ENCODE measurements at places on chromosomes 6 and 20.

- no peak for DNase-seq
These were observed 137.0 kb downstream of the FOXA2 start for GRCh38 chr20:22447447-22447778.

GRCh38 chr6:3593161-3593560 is 136.3 kb upstream of the SLC22A23 start:
- no peak for DNase-seq

- no peak for DNase-seq
These were observed 1158.7 kb upstream of the EYS start for GRCh38 chr6:66865771-66866170.

DNA sequence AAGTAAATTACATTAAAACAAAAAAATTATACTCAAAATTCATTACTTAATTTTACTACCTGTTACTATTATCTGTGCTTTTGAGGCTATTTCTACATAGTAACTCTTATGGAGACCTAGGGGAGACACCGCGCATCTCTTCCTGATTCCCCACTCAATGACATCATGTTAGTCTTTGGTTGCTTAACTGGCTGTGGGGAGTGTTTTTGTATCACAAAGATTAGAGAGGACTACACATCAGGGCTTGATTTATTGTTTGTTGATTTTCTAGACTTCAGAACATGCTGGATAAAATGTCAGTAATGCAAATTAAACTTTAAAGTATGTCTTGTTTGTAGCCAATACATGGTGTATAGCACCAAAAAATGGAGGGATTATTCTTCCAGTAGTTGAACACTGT is 26.0 kb downstream of the SLC2A10 start:
- DNase-seq, result no peak

GRCh38 chr6:56551409-56552120 is 91.1 kb downstream of the DST start:
- DNase-seq, result no peak

GRCh38 chr6:132814716-132815570 is 574 bp downstream of the RPS12 start:
- no peak for DNase-seq

GRCh38 chr6:151876122-151876521 is 68.6 kb downstream of the ESR1 start:
- DNase-seq, result no peak

DNA sequence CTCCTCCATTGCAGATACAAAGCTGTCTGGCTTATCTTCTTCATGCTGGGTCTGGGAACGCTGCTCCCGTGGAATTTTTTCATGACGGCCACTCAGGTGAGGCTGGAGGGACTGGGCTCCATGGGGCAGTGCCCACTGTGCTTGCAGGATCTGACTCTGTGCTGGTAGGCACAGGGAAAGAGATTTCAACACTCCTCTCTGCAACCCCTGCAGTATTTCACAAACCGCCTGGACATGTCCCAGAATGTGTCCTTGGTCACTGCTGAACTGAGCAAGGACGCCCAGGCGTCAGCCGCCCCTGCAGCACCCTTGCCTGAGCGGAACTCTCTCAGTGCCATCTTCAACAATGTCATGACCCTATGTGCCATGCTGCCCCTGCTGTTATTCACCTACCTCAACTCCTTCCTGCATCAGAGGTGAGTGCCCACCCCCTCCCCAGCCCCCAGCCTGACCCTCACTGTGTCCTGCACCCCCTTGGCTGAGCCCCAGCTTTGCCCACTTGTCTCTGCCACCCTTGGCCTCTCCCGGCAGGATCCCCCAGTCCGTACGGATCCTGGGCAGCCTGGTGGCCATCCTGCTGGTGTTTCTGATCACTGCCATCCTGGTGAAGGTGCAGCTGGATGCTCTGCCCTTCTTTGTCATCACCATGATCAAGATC is 6.1 kb downstream of the SLC29A1 start:
- DNase-seq, result no peak

DNA sequence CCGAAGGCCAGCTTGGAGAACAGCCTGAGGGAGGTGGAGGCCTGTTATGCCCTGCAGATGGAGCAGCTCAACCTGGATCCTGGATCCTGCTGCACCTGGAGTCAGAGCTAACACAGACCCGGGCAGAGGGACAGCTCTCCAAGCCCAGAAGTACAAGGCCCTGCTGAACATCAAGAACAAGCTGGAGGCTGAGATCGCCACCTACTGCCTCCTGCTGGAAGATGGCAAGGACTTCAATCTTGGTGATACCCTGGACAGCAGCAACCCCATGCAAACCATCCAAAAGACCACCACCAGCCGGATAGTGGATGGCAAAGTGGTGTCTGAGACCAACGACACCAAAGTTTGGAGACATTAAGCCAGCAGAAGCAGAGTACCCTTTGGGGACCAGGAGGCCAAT is 223.5 kb upstream of the ID4 start:
- no peak for DNase-seq

DNA sequence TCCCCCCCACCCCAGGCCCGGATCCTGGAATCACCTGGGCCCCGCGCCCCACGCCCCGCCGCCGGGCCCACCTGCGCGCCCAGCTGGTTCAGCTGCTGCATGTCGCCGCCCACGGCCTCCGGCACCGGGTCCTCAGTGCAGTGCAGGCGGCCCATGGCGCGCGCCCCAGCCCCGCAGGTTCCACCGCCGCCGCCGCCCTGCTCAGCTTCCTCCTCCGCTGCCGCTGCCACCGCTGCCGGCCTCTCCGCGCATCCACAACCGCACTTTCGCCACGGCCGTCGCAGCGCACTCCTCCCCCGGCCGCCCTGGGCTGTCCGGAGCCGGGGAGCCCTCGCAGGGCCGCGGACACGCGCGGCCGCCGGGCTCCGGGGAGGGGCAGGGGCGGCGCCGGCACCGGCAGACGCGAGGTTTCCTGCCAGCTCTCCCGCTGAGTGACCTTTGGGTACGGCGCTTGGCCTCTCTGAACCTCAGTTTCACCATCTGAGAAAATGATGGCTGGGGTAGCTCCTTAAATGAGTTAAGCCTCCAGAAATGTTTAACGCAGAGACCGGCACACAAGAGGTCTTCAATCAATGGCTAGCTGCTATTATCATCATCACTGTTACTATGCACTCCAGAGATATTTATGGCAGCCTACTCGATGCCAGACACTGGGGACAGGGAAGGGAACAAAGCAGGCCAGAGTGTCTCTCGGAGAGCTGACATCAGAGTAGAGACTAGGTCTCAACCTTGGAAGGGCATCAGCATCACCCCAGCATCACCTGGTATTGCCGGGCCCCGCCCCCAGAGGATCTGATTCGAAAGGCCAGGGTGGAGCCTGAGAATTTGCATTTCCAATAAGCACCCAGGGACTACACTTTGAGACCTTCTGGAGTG is at the start of gene COMMD7:
COMMD7 (minus strand) TSS at position 231 of the 876 bp plus-strand sequence; CDS start at position 155, 76 bp downstream.
- DNase-seq, result no peak

DNA sequence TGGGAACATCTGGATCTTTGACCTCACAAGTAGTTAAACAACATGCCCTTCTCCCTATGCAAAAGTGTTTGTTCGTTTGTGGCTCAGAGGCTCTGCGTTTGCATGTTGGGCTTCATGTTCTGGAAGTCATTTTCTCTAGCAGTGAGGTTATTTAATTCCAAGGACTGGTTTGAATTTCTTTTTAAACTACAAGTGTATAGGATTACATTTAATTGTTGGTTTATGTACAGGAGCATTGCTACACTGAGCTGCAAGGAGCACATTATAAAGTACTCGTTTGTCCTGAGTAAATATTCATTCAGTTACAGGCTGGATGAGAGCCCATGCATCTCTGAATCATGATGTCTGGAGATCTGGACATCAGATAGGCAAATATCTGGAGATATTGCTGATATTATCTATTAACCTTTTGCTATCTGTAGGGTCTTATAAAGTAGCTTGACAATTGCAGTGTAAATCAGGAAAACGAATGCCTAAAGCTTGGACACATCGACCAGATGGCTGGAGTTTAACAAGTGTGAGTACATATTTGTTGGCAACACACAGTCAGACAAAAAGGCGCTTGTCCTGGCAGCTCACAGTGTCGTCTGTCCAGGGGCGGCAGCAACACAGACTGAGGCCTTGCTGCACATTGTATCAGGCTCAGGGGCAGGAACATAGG is 84.6 kb downstream of the PDE7B start:
- no peak for DNase-seq

- DNase-seq, result peak; percentile 43
These were observed 55.6 kb upstream of the CARMIL1 start for GRCh38 chr6:25223490-25223991.

- DNase-seq, result no peak
These were observed at the start of gene ANKRD60 for GRCh38 chr20:58228484-58229197. Gene ANKRD60, minus strand, starts transcription at chr20:58228653. Its CDS starts 0 bp downstream, at chr20:58228653.

DNA sequence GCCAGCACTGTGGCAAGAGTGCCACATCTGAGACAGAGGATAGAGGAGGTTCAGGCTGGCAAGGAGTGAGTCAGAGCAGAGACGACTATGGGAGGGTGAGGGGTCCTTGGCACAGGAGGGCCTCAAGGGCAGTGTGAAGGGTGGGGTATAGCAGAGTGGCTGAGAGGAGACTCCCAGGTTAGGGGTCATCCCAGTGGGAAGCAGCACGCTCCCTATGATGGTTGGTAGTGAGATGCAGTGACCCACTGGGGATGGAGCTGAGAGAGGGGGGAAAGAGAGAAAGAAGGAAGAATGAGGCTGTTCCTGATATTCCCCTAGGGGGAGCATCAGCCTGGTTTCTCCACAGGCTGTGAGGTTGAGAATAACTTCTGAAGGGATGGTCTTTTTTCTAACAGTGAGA is 97.3 kb downstream of the INSM1 start:
- no peak for DNase-seq

All from GM18507 (cell line).